Right ventricle myocardium inferior (tissue), 1 donor: ENCODE measurements at places on chromosomes 13 and 19.

DNA sequence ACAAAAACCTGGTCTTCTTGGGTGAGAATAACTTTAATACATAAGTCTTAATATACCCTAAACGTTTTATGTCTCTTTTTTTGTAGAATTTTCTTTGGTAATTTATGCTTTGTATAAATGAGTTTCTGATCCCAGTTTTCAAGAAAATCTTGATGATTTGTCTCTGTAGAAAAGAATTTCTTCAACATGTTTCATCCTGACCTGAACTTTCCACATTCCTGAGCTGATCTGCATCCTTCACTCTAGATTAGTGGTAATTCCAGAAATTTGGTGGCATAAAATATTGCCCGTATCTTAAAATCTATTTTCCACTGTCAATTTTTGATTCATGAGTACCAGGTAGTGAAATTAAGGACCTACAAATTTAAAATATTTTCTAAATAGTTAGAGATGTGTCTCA, 16.3 kb downstream of the ZNF714 start:
- no peak for DNase-seq

DNA sequence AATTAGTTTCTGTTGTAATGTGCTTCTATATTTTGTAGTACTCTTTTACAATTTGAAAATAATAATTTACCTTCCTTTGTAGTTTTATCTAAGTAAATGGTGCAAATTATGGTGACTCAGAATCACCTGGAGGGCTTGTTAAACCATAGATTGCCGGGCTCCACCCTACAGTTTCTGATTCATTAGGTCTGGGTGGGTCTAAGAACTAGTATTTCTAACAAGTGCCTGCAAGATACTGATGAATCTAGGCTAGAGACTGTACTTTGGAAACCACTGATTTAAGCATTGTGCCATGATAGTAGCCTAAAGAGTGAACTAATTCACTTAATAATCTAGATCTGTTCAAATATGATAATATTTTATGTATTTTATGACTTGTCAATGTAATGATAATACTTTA, 437.4 kb upstream of the SPRY2 start:
- DNase-seq, result no peak

GRCh38 chr19:43779147-43779819, 1.5 kb downstream of the KCNN4 start:
- DNase-seq, result no peak

DNA sequence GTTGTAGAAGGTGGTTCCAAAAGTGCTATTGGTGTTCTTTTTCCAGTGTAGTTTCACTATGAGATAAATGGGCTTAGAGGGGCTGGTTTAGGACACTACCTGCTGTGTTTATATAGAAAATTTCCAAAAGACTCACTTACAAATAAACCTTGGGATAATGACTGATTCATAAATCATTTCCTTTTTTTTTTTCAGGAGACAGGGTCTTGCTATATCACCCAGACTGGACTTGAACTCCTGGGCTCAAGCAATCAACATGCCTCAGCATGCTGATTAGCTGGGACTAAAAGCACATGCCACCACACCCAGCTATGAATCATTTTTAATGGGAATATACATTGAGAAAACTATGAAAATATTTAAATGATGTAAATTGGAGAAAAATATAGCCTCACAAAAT, 376.6 kb downstream of the PCDH9 start:
- DNase-seq, result no peak

- DNase-seq, result no peak
These were observed 165.5 kb upstream of the KLF12 start for GRCh38 chr13:74299721-74300120.

GRCh38 chr19:33819880-33820781, 23.5 kb downstream of the KCTD15 start:
- peak; percentile 93 for DNase-seq

- DNase-seq, result no peak
These were observed 21.1 kb upstream of the CEACAM21 start for GRCh38 chr19:41554907-41555306.

- DNase-seq, result no peak
These were observed 23.2 kb downstream of the C3 start for GRCh38 chr19:6697291-6697690.

- DNase-seq, result no peak
These were observed 15.1 kb upstream of the CACNG8 start for GRCh38 chr19:53947624-53948023.

DNA sequence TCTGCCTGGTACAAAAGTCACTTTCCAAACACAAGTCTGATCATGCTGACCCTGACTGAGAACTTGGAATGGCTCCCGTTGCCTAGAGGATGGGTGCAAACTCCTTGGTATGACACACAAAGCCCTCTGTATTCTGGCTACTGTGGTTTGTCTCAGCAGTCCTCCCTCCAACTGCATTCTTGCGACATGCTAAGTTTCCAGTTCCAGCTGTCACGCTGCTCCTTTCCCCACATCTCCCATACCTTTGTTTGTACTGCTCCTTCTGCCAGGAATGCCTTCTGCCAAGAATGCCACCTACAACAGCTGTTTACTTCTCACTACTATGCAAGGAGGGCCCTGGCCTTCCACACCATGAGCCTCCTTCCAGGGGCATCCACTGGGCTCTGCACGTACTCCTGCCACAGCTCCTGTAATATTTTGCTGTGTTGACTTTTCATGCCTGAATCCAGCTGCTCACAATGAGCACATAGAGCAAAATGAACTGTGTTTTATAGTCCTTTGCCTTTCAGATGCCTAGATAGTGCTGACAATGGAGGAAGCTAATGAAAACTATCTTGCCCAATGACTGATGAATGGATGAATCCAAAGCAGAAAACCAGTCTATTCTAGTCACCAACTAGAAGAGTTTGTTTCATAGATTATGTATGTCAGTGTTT, 543.7 kb downstream of the EFNB2 start:
- DNase-seq, result no peak

- no peak for DNase-seq
These were observed 27.6 kb downstream of the AP2S1 start for GRCh38 chr19:46823049-46823448.

DNA sequence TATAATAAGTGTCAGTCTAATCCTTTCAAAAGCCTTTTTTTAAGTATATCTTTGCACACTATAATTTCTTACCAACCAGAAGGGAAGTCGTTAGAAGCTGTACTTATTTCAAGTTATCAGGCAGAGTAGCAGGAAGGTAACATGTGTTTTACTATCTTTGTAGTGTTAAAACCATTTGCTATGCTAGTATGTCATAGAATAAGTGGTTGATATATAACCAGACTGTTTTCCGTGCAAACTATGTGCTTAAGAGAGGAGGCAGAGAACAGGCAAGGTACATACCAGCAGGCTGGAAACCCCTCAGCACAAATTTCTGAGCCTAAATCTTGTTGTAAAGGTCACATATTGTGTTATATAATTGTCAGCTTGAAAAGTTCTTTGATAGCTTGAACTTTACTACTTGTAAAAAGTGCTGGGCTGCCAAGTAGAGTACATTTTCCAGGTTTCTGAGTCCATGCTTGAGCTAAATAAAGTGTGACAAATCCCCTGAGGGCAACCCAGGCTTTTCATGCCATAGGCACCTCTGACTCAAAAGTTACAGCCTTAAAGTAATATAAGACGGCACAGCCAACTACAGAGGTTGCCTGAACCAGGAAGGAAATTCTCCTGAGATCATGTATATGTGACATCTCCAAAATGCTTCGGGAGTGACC, 1297.4 kb downstream of the PCDH9 start:
- DNase-seq, result no peak

- no peak for DNase-seq
These were observed 2.7 kb downstream of the UHRF1 start for GRCh38 chr19:4911786-4912672.

GRCh38 chr13:74090397-74090796, 43.8 kb downstream of the KLF12 start:
- DNase-seq, result no peak

DNA sequence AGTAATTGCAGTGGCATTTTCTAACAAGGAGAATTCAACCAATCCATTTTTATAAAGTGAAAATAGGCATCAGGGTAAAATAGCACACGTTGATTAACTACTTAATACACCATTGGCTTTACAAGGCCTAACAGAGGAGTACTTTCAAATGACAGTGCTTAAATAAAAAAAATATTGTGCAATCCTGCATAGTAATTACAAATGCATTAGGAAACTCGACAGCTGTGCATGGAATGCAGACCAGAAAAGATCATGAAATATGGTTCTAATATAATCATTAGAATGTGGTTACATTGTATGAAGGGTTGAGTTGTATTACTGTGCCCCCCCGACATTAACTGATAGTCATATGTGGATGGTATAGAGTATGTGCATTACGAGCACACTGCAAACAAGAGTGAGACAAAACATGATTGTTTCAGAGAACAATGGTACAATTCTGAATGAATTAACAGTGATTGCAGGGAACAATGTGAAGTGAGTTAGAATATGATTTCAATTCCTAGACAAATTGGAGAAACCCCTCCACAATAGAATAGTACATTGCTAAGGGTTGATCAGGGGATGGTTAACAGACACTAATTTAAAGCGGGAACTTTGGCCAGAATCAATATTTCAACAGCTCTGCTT, 270.6 kb downstream of the GPC5 start:
- DNase-seq, result no peak

- DNase-seq, result peak; percentile 84
These were observed 5.4 kb upstream of the PLPP2 start for GRCh38 chr19:296476-297225.

- no peak for DNase-seq
These were observed 14.6 kb downstream of the PDS5B start for GRCh38 chr13:32600890-32601289.

DNA sequence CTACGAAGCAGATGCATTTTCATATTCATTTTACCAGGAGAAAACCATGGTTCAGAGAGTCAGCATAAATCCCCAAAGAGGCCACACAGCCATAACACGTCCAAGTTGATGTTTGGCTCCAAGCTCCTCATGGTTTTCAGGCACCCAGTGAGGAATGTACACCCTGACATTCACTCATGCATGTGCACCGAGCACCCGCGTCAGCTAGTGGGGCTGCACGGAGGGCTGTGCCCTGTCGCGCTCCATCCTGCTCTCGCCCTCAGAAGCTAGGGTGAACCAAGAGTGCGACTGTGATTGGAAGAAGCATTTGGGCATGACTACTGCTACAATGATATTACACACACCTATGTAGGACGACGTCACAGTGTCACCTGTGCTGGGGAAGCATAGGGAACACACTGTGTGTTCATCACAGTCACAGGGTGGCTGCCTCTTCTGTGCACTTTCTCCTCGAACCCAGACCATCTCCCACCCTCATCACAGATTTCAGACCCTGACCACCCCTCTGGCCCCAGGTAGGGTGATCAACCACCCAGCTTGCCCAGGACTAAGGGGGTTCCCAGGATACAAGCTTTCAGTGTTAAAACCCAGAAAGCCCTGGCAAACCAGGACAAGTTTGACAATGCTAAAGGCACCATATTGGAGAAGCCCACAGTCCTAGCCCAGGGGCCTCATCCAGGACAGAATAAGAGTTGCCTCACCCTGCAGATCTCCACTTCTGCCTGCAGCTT, 148.6 kb upstream of the ZNF507 start:
- DNase-seq, result no peak

DNA sequence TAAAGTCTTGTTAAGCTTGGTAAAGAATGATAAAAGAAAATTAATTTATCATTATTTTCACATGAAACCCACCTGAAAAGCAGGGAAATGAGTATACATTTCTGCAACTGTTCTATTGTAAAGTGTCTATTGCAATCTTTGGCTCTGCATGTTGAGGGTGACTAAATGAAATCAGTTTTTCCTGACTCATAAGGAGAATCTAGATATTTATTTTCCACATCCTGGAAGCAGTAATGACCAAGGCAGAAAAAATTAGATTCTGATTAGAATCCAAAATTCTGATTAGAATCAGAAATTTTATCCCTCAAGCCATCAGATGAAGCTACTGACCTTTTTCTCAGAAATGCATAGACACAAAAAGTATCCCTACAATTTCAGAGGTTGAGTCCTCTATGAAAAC, 178.4 kb downstream of the MYO16 start:
- DNase-seq, result no peak

- peak; percentile 83 for DNase-seq
These were observed 626 bp upstream of the BCL3 start for GRCh38 chr19:44747739-44748425.

GRCh38 chr13:30453727-30454126, 12.0 kb downstream of the HMGB1 start:
- DNase-seq, result no peak

DNA sequence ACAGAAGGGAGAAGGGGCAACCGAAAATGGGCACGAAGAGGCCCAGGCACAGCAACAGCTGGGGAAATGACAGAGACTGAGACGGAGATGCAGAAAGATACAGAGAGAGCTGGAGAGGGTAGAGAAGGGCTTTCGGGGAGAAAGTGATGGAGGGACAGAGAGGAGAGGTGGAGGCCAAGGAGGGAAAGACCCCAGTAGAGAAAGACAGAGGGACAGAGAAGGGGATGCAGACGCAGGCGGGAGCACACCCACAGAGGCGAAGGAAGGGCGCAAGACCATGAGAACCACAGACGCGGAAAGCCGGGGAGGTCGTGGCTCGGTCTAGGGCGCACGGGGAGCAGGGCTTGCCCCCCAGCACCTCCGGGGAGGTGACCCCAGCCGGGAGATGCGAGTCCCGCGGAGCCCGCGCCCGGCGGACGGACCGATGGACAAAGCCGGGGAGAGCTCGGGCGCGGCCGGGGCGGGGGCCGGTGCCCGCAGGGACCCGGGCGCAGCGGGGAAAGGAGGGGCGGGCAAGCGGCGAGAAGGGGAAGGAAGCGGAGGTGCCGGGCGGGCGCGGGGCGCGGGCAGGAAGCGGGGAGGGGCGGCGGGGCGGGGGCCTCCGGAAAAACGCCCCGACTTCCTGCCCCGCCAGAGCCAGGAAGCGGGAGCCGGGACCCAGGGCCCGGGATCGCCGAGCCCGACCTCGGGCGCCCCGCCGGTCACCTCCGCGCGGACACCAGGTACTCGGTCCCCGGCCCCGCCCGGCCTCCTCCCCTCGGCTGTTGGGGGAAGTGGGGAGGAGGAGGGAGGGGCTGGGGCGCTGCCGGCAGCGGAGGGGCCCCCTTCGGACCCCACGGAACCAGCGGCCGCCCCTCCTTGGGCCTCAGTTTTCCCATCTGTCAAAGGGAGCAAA, at the start of gene ARHGEF1:
ARHGEF1 (plus strand) TSS at position 617 of the 895 bp plus-strand sequence. CDS start 4,899 bp downstream, outside the sequence.
- DNase-seq, result peak; percentile 89

DNA sequence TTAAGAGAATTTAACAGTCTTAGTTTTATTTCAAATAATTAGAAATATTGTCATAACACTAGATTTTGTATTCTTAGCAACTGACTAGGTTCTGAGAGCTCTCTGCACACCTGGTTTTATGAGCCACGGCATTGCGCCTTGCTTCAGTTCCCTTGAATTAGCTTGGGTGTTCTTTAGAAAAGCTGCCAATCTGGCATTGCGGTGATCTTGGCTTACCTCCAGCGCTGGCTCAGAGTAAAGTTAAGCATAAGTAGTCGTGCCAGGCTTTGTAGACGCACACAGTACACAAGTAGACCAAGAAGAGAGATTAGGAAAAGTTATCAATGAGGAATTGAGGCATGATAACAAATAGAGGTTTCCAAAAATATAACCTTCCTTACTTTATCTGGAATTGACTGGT, 45.7 kb downstream of the TPP2 start:
- no peak for DNase-seq

GRCh38 chr13:51534041-51534817, 50.0 kb upstream of the WDFY2 start:
- DNase-seq, result peak; percentile 75
